ENCODE measurements at places on chromosomes 5 and 9. TPM values are rescaled to one million over a fixed set of nuclear protein-coding genes. Genes with fewer than 3 reads are reported as not detected.

ERCC8 gene
- 21.7 TPM for total RNA-seq

CTXN3 gene
- not detected for total RNA-seq

COL23A1 gene
- total RNA-seq: not detected

FOXI1 gene
- total RNA-seq: not detected

MYMK gene
- not detected for total RNA-seq

MEGF10 gene
- total RNA-seq: not detected

REEP2 gene
- total RNA-seq: 7.5 TPM

Measured in A549 treated with DMSO at 1 μM for 4 hours (cell line).